ENCODE measurements at places on chromosomes 5 and 9. TPM values are rescaled to one million over a fixed set of nuclear protein-coding genes. Genes with fewer than 3 reads are reported as not detected.

The OTP gene
- not detected for total RNA-seq

The LHX2 gene
- not detected for total RNA-seq

The APBB3 gene
- total RNA-seq = 59.9 TPM

The CHSY3 gene
- 3.6 TPM for total RNA-seq

The GMCL2 gene
- total RNA-seq = not detected

The DBH gene
- not detected for total RNA-seq

The BASP1 gene
- total RNA-seq = 140 TPM

The DRD1 gene
- total RNA-seq = 0.40 TPM

The PRR7 gene
- 5.9 TPM for total RNA-seq

The SLC25A46 gene
- 32.1 TPM for total RNA-seq

The PCDHB4 gene
- 7.9 TPM for total RNA-seq

The GFRA3 gene
- 0.27 TPM for total RNA-seq

The LCN1 gene
- total RNA-seq = not detected

The FAM13B gene
- total RNA-seq = 56.4 TPM

The TSLP gene
- total RNA-seq = 0.42 TPM

The PLAC8L1 gene
- 2.6 TPM for total RNA-seq

The SLC34A3 gene
- total RNA-seq = 0.27 TPM

The PAPPA gene
- 3.2 TPM for total RNA-seq

The BBLN gene
- 60.7 TPM for total RNA-seq

The GHR gene
- total RNA-seq = 7.9 TPM

DNA sequence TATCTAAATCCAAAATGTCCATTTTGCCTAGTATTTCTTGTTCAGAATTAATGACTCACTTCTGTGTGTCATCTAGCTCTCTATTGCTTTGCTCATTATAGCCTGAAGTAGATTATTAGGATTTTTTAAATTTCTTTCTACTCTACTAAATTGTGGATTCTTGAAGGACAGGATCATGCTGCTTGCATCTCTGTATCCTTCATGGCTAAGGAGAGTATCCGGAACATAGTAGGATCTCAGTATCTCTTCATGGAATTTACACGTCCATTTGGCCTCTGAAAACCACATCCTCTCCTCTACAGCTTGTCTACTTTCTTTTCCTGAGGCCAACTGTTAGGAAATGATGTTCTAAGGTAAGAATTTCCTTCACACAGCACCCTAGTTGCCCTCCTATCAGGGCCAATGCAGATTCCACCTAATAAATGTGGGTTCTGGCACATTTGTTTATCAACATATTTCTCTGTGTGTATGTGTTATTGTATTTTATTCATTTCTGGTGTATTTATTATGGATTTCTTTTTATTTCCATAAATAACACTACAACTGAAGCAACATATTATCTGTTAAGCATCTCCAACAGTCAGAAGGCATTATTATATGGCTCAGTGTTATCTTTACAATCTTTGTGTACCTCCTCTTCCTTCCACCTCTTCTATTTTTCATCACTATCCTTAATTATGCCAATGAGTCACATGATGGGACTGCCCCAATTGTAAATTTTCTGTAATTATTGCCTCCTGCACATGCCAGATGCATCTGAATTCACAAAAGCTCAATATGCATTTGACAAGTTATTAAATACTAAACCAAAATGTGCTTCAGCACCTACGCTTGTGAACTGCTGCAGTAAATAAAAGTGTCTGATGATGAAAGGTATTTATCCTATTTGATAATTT, 557.8 kb upstream of the TLE4 start:
- no peak for DNase-seq

DNA sequence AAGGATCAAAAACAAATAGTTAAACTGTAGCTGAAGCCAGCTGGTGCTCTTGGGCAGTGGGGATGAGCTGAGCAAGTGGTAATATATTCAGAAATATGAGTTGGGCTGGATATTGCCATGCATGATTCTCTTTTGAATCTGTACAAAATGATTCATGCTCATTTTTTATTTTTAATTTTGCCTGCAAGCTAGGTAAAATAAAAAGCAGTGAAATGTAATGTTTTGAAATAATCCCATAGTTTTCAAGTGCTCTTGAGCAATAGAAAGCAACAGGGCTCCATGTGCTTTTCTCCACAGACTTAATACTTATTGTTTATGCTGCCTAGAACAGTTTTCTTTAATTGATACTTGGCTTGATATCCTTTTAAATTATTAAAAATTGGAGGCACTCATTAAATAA, 489.3 kb downstream of the TLE4 start:
- no peak for DNase-seq

DNA sequence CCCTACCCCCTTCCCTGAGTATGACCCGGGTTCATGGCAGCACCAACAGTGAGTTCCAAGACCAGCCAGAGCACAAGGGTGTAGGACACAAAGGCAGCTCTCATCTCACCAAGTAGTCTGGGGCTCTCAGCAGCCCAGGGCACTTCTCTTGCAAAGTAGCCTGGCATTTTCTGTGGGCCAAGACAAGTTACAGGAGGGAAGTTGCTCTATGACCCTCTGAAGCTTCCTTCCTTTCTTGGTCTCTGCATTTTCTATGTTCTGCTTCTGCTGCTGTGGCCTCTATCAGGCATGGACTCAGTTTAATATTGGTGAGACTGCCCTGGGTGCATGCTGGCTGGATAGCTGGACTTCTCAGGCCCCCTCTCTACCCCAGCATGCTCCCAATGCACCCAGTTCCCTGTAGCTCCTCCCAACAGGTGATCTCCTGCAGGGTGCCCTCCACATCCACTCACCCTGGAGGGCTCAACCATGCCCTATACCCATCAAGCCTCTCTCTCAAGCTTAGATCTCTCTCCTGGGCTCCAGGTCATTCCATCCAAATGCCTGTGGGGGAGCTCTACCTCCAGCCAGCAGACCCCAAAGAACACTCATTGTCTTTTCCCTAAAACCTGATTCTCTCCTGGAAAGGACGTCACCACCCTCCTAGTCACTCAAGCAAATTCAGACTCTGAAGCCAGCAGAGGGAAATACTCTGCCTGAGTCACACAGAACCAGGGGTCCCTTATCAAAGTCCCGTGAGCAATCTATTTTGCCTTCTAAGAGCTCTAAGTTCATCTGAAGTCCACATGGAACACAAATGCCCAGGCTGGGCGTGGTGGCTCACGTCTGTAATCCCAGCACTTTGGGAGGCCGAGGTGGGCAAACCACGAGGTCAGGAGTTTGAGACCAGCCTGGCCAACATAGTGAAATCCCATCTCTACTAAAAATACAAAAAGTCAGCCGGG, 13.8 kb downstream of the TBC1D2 start:
- DNase-seq = no peak

DNA sequence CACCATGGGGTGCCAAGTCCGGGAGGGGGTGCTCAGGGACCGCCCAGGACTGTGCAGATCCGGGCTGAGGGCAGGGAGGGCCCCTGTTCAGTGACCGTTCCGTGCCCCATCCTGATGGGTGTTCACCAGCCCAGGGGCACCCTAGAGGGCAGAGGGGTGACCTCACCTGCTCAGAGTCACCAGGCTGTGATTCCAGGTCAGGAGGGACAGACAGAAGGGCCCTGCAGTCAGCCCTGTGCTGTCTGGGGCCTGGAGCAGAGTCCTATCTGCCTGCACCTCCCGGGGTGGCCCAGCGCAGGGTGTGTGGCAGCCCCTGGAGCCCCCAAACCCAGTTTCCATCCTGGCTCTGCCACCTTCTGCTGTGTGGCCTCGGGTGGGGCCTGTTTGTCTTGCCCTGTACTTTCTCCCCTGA, 241.9 kb downstream of the PBX3 start:
- DNase-seq = no peak

- DNase-seq = no peak
Observed at GRCh38 chr9:91060520-91061343, 259.1 kb downstream of the SYK start.

GRCh38 chr5:159951387-159951786, 35.1 kb downstream of the ADRA1B start:
- no peak for DNase-seq

- no peak for DNase-seq
Observed at GRCh38 chr5:16618138-16618897, 1.5 kb upstream of the RETREG1 start.

GRCh38 chr9:134461426-134461982, 135.2 kb downstream of the RXRA start:
- no peak for DNase-seq

GRCh38 chr9:117706421-117707116, 2.4 kb downstream of the TLR4 start:
- DNase-seq = no peak

DNA sequence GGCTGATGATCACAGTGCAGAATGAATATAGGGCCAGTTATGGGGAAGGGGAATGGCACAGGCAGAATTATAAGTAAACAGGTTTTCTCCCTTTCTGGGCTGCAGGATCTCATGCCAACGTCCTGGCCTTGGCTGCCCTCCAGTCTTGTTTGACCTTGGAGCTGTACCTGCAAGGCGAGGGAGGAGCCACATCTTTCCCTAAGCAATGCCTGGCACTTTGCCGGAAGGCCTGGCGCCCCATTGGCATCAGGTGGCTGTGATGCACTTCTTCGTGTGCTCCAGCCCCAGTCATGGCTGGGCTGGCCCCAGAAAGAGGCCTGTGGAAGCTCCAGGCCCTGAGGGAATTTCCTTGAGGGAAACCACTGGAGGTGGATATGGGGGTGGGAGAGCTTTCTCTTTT, 16.7 kb upstream of the IQGAP2 start:
- no peak for DNase-seq

- DNase-seq = no peak
Observed at GRCh38 chr5:31598640-31599611, 40.0 kb upstream of the PDZD2 start.

- no peak for DNase-seq
Observed at GRCh38 chr5:53476531-53477480, 3.6 kb upstream of the FST start.

DNA sequence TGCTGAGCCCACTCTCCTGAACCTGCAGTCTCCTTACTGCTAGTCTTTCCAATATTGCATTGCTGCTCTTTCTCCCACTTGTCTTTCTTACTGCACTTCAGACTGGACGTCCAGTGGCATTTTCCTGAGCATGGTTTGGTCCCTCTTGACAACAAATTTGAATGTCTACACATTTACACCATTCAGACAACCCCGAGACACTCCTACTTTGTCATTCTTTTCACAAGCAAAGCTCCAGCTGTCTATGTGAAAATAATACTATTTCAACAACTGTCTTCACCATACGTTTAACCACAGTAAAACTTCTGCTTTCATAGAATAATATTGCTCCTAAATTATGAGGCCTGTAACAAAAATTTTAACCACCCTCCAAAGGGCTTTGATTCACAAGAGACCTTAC, 10.4 kb upstream of the APTX start:
- DNase-seq = no peak

DNA sequence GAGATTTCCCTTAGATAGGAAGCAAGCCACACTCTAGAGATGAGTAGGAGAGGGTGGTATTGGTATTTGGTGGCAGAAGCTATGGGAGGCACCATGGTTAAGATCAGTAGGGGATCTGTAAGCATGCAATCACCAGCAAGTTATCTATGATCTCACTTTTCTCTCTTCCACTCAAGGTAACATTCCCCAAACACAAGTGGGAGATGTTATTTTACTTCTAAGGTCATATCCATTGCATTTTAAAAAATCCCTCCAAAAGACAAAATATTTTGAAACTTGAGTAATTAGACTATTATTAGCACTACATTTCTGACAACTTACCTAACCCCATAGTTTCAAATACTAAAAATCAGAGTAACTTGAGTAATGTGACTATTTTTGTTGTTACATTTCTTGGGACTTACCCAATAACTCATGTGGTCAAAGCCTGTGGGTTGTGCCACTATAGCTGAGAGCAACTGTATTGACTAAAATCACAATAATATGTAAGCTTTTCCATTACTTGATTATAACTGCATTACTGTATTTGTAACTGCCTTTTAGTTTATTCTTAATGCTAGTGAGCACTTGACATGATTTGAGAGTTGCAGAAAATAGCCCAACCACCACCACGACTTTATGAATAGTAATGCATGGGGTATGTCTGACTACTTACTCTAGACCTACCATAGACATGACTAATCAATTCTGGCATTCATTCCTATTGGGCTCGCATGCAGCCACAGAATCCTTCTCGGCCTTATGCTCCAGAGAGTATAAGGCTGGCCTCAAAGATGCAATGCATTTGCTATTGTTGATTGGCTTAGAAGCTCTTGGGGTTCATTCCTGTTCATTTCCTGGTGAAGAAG, 264.7 kb downstream of the TRIM32 start:
- no peak for DNase-seq

GRCh38 chr5:149181732-149182131, 40.4 kb downstream of the ABLIM3 start:
- DNase-seq = no peak

- peak; percentile 99 for DNase-seq
Observed at GRCh38 chr9:125241000-125241862, at the start of gene HSPA5. TSS of gene HSPA5 (minus strand) at chr9:125241343. CDS start at chr9:125241126, 217 bp downstream.

DNA sequence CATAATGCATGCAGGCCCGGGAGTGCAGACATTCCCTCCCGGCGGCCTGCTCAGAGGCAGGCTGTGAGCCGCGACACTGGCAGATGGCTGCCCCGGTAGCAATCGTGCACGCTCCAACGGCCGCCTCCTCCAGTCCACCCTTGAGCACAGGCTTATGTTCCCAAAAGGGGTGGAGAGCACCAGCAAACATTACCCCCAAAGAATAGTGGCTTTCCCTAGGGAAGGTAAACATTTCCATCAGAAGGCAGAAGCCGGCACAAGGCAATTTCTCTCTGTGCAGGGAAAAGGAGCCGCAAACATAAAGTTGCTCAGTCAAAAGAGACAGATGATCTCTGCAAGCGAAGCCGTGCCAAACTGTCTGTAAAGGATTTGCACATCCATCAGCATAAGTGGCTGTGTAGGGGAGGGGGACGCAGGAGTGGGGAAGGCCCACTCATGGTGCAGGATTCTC, 92.5 kb downstream of the SIL1 start:
- DNase-seq = peak; percentile 50

- no peak for DNase-seq
Observed at GRCh38 chr9:100466829-100467221, 6.1 kb upstream of the TMEFF1 start.

DNA sequence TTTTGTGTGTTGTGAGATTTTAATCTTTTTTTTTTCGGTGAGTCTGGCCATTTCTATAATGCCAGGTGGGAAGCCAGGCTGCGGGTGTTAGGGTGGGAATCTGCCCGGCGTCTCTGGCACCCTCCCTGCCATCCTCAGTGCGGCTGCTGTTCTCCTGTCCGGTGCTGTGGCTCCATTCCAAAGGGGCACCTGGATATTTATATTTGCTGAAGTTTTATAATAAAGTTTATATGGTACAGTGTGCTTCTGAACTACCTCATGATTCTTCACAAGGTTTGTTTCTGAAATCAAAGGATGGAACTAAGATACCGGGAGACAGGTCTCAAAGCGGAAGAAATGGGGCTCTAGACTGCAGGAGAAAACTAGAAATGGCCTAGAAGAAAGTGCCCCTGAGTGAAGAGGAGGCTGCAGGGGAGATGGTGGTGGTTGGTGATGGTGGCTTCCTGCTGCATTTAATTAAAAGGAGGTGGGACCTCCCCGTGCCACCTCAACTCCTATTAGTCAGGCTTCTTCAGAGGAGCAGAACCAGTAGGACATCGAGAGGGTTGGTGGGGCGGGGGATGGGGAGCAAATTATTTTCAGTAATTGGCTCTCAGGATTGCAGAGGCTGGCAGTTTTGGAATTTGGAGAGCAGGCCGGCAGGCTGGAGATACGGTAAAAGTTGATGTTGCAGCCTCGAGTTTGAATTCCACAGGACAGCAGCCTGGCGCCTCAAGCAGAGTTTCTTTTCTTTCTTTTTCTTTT, 102.2 kb upstream of the ICE1 start:
- no peak for DNase-seq

GRCh38 chr5:157067005-157067404, 8.1 kb upstream of the HAVCR1 start:
- no peak for DNase-seq
